ENCODE measurements at places on chromosomes 4 and X.

- DNase-seq, result no peak
Measured at GRCh38 chr4:113730467-113731216, 30.9 kb downstream of the CAMK2D start.

DNA sequence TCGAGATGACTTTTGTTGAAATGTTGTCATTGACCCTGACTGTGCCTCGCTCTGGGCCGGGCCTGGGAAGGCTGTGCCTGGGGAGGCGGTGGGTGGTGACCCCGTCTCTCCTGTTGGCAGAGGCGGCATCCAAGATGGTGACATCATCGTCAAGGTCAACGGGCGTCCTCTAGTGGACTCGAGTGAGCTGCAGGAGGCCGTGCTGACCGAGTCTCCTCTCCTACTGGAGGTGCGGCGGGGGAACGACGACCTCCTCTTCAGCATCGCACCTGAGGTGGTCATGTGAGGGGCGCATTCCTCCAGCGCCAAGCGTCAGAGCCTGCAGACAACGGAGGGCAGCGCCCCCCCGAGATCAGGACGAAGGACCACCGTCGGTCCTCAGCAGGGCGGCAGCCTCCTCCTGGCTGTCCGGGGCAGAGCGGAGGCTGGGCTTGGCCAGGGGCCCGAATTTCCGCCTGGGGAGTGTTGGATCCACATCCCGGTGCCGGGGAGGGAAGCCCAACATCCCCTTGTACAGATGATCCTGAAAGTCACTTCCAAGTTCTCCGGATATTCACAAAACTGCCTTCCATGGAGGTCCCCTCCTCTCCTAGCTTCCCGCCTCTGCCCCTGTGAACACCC is 36.4 kb downstream of the HTRA3 start:
- no peak for DNase-seq

GRCh38 chr4:147924604-147925412 is 192.9 kb downstream of the ARHGAP10 start:
- DNase-seq, result no peak

DNA sequence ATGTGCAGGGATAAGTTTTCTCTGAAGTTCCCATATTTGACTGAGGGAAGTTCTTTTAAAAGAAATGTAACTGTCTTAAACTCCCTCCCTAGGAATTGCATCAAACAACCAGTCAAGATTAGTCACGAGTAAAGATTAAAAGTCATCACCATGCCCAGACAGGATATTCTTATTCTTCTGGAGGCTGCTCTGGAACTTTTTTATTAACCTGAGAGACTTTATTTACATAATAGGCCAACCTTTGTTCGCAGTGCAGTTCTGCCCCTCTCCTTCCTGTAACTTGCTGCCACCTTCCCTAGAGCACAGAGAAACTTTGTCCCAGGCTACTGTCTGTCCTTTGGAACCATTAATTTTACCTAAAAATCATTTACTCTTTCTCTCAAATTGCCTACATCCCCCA is 9.8 kb upstream of the HERC3 start:
- DNase-seq, result no peak

GRCh38 chrX:103864149-103864548 is 32.1 kb upstream of the RAB9B start:
- no peak for DNase-seq

DNA sequence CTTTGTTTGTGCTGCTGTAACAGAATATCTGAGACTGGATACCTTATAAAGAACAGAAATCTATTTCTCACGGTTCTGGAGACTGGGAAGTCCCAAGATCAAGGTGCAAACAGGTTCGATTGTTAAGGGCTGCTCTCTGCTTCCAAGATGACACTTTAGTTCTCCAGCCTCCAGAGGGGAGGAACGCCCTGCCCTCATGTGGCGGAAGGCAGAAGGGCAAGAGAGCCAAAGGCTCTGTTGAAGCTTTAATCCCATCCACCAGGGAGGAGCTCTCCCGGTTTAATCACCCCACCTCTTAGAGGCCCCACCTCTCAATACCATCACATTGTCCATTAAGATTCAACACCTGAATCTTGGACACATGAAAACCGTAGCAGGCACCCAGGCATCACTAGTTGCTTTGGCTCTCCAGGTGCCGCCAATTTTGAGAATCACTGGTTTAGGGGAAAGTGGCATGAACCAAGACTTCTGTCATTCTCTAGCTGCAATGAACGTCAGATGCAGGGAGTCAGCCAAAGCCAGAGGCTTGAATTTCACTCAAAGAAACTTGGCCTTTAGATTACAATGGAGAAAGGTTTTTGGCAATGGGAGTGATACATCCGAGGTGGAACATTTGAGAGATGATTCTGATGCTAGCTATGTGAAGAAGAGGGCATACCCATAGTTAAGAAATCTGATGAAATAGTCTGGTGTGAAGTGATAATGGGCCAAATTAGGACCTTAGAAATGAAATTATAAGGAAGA is 15.7 kb downstream of the FHL1 start:
- DNase-seq, result no peak

Measured in stimulated activated CD8-positive, alpha-beta memory T cell treated with anti-CD3 and anti-CD28 coated beads, Interleukin-7, amount 100 ng/mL, for 1 hour (primary cell).